Fibroblast of gingiva (primary cell): ENCODE measurements at places on chromosomes 3 and 15.

DNA sequence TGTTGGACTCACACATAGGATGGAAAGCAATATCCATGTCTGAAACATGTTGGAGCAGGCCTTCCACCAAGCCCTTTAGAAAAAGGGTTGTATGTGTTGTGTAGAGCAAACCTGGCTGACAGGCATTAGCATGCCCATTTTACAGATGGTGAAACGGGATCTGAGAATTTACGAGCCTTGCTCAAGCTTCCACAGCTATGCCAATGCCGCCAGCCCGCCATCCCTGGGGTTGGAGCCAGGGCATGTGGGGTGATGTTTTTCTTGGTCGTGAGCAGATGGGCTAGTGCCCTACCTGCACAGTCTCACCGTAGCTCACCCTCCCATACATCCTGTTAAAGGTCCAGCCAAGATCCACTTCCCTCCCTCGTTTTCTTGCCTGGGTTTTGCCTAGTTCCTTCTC lies 97.5 kb upstream of the TLE3 start:
- no peak for DNase-seq

- DNase-seq: peak; percentile 65
Measured at GRCh38 chr3:142588703-142589102, 7.5 kb upstream of the PLS1 start.

DNA sequence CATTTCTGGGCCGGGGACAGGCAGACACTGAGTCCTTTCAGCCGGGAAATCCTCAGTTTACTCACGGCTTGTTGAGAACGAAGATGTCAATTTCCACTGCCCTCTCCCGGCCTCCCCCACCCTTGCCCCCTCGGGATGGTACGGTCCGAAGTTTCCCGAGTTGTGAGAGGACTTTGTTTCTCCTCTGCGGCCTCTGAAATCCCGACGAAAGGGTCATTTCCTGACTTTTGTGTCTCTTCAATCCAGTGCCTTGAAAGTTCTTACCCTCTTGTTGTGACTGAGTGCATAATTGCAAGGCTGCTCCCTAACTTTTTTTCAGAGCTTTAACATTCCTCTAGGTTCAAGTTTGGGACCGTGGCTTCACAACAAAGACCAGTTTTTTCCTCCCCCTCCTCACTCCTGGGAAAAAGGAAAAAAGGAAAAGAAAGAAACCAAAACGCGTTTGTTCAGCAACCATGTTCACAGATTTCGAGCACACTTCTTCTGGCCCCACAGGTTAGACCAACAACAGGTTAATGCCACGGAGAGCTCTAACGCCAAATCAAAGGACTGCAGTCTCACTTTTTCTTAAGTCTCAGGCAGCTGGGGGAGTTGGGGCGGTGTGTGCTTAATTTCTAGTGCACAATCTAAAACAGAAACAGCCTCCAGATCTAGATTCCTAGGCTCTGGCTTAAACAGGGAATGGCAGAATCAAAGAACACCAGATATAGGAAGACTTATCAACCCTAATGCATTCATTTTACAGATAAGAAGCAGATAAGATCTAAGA lies 138.9 kb downstream of the TMCO5A start:
- peak; percentile 22 for DNase-seq

DNA sequence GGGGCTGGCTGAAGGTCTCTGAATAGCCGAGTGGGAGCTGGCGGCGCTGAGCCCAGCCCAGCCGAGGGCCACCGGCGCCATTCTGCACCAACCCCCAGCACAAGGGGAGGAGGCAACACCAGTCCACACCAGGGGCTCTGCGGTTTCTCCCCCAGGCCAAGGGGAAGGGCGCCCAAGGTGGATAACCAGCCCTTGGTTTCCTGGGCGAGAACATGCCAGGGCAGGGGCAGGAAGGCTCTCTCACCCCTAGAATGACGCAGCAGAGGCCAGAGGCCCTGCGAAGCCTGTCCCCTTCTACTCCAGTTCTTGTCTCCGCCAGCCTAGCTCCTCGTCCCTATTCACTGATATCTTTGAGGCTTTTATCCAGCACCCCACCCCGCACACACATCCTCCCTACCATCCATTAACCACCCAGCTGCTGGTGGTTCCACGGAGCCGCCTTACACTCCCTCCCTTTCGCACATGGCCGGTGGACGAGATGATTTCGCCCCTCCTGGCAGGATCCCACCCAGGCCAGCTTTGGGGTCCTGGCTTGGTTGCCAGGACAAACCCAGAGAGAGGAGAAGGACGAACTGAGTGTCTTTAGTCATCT lies 1.3 kb downstream of the RBPMS2 start:
- no peak for DNase-seq

GRCh38 chr3:167750272-167750971 lies 14.9 kb downstream of the SERPINI1 start:
- DNase-seq: no peak

GRCh38 chr15:34652726-34653033 lies 69.2 kb upstream of the GOLGA8B start:
- no peak for DNase-seq

DNA sequence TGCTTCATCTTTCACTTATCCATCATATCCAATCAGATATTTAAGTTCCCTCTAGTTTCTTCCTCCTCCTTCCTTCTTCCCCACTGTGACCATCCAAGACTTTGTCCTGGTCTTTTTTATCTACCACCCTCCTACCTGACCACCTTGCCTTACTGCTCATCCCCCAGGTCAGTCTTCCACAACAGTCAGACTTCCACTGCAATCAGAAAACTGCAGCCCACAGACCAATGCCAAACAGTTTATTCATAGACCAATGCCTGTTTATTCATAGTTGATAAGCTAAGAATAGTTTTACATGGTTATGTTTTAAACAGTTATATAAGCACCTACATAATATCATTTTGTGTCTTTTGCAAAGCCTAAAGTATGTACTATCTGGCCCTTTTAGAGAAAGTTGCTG lies 65.5 kb downstream of the TRIM69 start:
- DNase-seq: no peak

DNA sequence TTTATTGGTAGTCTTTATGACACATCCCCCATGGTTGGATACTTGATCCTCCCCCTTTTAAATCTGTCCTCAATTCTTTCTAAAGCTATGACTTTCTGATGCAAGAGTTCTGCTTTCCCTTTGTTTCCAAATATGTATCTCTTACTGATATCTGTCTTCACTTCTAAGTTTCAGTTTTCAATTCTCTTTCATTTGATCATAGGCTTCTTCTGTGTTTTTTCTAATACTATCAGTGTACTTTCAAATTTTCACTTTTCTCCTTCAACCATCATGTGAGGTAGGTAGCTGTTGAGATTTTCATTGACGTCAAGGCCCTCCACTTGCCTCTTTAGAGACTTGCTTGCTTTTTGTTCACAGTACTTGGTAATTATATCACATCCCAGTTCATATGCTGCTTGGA lies 436.5 kb downstream of the CNTN4 start:
- DNase-seq: no peak

DNA sequence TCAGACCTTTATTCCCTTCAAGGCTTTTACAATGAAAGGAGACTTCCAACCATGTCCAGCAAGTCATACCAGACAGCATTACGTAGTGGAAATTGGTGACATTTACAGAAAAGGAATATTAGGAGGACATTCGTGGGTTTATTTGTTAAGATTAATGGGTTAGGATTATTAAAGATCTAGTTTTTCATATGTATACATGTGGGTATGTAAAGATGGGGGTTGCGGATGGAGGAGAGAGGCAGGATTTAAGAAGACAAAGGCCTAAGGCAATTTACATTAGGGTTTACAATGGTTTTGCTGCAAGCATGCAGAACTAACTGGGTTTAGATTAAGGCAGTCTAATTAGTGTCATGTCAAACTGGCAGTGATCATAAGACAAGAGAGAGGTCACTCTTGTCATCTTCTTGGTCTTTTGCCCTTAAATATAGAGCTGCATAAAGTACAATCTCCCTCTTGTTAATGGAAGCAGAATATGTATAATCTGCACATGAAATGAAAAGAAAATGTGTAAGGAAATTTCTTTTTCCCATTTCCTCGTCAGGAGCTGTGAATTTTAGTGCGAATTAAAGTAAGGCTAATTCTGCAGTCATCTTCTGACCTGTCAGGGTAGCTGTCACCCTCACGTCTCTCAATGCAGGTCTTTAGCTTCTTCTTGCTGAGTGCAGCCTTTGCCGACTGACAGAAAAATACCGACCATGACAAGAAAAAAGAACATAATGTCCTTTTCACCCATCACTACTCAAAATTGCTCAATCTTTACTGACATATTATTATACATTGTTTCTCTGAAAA lies 258.9 kb upstream of the MEIS2 start:
- DNase-seq: no peak

- no peak for DNase-seq
Measured at GRCh38 chr3:13857702-13858380, 22.0 kb downstream of the WNT7A start.

DNA sequence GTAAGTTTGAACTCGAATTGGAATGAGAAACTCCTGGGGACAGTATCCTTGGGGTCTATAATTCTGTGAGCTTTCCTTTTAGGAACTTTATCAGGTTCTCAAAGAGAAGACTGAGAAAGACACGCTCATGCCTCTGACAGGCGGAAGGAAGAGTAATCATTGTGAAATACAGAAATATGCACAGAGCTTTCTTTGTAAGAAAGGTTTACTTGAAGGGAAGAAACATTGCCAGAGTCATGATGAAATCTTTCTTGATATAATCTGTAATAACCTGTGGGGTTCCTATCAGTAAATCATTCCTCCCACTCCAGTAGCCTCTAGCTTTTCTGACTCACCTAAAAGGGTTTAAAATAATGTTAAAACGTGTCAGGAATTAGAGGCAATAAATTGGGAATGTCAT lies 83.6 kb upstream of the CCDC39 start:
- DNase-seq: no peak

GRCh38 chr15:90219421-90220141 lies 14.2 kb downstream of the CIB1 start:
- DNase-seq: no peak

DNA sequence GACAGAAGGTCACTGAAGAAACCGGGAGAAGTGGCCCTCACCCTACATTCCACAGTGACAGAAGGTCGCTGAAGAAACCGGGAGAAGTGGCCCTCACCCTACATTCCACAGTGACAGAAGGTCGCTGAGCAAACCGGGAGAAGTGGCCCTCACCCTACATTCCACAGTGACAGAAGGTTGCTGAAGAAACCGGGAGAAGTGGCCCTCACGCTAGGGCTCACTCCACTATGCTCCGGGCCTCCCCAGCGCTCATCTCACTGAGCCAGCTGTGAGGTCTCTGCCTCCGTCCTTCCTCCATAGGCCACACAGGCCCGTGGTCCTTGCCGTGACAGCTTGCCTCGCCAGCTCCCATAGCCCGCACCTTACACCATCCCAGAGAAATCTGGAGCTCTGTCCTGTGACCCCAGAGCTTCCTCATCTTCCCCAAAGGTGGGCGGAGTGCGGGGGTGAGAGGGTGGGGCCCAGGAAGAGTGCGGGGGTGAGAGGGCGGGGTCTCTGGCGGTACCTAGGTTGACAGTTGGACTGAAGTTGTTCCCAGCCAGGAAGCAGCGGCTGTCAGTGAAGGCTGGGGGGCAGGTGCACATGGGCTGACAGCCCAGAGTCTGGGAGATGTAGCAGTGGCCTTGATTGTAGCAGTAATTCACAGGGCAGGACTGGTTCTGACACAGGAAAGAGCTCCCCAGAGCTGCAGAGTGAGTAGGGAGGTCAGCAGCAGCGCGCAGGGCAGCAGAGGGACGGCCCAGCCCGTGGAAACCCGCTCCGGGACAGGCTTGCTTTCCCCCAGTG lies 32.0 kb downstream of the MUC20 start:
- DNase-seq: no peak

GRCh38 chr3:126630020-126630419 lies 24.9 kb downstream of the TXNRD3 start:
- DNase-seq: no peak

GRCh38 chr3:12957339-12957738 lies 115.9 kb downstream of the IQSEC1 start:
- peak; percentile 67 for DNase-seq

DNA sequence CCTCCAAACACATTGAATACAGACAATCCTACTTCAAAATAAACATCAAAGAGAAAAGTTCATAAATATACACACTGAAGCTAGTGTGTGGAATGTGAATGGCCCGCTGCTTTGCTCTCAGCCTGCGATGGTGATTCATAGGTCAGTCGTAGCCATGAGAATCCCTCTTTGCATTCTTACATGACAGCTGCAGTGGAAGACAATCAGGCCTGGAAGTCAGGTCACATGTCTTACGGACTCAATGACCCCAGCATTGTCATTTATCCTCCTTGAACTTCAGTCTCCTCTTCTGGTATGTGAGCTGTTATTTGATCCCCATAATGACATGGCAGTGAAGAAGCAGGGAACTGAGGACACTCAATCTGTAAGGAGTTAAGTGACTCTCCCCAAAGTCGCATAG lies 217.8 kb upstream of the EOMES start:
- DNase-seq: peak; percentile 8

GRCh38 chr15:68387381-68388143 lies 44.4 kb downstream of the ITGA11 start:
- DNase-seq: no peak

GRCh38 chr3:187743195-187744141 lies 1.8 kb downstream of the BCL6 start:
- peak; percentile 86 for DNase-seq

GRCh38 chr15:78550815-78551214 lies 10.6 kb downstream of the PSMA4 start:
- no peak for DNase-seq
